Activated T-helper 9 cell treated with anti-CD3 and anti-CD28 coated beads, Interleukin-2, amount 50 U/mL, for 16 hours (primary cell): ENCODE measurements at places on chromosomes 5 and 9.

DNA sequence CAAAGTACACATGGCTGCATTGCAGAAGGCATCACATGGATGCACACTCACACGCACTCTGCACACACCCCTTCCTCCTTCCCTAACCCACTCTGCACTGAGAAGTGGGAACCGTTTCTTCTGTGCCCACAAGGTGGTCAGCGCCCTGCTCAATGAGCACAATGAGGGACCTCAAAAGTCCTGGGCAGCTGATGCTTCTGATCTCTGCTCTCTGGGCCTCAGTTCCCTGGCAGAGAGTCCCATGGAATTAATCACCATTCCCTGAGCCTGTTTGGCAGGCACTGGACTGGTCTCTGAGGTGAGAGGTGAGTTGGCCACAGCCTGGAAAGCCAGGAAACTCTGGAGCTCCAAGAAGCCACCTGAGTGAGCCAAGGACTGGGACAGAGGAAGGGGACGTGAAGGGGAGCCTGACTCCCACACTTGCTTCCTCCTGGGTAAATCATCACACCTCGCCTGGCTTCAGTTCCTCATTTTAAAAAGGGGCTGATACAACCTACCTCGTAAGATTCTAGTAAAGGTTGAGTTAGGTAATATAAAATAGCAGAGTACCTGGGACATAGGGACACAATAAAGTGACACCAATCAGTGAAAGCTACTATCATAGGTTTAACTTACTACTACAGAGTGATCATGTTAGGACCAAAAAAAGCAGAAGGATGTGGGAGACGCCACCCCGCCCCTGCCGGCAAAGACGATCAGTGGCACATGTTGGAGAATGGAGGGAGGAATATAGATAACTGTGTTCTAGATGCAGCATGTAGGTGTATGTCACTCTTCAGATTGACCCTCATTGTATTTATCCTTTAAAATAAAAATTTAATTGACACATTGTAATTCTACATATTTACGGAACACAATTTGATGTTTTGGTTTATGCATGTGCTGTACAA is 21.1 kb upstream of the IGFBPL1 start:
- no peak for DNase-seq

GRCh38 chr9:880725-881124 is 39.2 kb downstream of the DMRT1 start:
- DNase-seq: no peak

DNA sequence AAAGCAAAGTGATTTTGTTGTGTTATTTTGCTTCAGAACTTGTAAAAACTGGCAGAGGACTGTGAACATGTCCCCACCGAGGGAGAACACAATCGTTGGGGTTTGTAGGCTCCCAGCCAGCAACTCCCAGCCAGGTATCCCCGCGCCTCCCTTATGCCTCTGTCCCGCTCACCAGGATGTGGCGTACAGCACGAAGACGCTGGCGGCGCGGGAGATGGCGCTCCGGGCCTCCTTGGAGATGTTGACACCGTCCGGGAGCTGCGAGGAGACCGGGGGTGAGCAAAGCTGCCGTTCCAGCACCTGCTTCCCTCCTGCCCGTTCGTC is 630 bp downstream of the POLE3 start:
- DNase-seq: no peak

DNA sequence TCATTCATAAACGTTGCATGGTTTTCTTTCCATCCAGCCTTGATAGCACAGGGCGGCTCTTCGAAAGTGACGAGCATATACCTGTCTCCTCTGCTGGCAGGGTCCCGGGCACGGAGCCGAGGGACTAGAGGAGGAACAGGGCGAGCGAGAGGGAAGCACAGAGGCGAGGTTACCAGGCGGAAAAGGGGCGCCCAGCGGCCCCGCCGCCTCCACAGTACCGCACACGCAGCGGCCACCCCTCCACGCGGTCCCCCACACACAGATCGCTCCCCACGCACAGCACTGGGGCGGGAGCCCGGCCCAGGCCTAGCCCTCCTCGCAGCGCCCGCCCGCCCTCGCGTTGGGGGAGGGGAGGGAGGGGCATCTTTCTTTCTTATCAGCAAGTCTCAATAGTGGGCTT is 296.6 kb upstream of the DAB2 start:
- DNase-seq: no peak

GRCh38 chr9:36158917-36159316 is 10.3 kb upstream of the CCIN start:
- DNase-seq: no peak

DNA sequence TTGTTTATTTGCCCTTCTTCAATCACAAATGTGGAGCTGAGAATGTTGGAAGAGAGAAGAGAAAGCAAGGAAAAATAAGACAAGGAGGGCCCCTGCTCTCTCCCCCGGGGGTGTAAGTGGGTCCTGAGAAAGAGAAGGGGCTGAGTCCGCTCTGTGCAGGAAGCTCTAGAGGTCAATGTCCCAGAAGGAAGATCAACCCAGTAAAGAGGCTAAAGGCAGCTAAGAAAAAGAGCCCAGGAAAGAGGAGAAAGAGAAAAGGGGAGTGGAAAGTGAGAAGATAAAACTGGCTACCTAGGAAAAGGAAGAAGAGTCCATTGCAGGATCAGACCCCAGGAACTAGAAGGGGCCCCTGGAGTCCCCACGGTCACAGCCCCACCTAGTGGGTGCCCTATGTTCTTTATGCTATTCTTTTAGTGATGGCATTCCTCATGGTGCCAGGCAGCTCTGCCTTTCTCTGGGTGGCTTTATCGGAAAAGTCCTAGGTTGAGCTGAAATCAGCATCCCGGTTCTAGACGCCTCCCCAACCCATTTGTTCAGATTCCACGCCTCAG is 583.4 kb downstream of the ACTL7B start:
- no peak for DNase-seq

DNA sequence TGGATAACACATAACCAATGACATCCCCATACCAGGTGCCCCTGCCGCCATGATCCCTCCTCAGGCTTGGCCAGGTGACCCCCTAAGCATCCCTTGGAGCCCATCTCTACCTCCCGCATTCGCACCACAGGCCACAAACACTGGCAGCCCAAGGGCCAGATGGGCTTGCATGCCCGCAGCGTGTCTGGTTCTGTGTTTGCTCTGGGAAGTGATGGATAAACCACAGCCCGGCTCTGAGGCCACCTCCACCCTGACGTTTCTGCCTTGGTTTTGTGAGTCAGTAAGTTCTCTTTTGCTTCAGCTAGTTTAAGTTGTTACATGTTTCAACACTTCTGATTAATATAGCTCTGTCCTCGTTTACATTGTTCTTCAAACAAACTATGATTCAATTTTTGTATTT is 172.4 kb upstream of the PHYKPL start:
- DNase-seq: no peak

GRCh38 chr5:113520429-113520828 is 6.9 kb downstream of the YTHDC2 start:
- DNase-seq: no peak

GRCh38 chr9:129390541-129390940 is 212.5 kb upstream of the IER5L start:
- no peak for DNase-seq

GRCh38 chr5:118439831-118440230 is 548.5 kb downstream of the DTWD2 start:
- DNase-seq: no peak

GRCh38 chr5:111551161-111551560 is 38.8 kb upstream of the STARD4 start:
- no peak for DNase-seq

DNA sequence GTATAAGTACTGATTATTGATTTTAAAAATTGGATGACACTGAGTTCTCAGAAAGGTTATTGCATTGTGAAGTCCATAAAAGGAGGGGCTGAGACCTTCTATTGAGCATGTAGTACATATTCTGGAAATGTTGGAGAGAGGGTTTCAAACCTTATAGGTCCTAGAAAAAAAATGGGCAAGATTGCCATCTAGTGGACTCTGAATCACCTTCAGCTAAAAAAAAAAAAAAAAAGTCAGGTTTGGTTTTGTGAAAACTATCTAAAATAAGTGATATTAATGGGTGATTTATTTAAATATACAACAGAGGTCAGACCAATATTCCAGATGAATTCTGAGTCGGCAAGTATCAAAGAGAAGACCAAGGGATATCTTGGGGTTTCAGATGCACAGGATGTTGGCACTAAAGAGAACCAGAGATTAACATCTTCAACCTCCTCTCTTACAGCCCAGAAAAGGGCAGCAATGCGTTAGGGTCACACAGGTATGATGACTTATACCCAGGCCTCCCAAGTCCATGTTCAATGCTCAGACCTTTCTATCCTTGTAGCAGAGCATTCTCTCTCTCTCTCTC is 109.8 kb upstream of the NMUR2 start:
- no peak for DNase-seq

GRCh38 chr9:29319736-29320513 is 1746.6 kb upstream of the C9orf72 start:
- no peak for DNase-seq

DNA sequence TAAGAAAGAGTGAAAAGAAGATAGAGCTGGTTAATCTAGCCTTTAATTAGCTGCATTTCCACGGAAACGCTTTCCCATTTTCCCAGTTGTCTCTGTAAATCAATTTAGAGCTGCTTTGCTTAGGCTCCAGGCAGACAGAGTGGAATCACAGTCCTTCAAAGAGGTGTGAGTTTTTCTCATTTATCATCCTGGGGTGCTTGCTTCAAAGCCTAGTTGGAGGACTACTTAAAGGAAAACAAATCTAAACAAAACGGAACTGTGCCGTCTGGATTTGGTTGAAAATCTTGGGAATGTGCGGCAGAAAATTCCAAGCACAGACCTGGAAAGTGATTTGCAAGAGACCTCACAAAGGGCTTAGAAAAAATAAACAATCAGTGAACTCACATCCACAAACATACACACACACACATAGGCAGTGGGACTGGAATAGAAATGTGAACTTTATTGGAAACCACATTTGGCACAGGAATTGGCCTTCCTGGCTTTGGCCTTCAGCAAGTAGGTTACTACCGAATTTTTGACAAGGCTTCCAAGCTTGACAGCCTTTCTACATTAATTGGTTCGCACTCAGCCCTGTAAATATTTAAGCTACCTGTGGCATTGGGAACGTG is 235.2 kb upstream of the SLC24A2 start:
- no peak for DNase-seq

DNA sequence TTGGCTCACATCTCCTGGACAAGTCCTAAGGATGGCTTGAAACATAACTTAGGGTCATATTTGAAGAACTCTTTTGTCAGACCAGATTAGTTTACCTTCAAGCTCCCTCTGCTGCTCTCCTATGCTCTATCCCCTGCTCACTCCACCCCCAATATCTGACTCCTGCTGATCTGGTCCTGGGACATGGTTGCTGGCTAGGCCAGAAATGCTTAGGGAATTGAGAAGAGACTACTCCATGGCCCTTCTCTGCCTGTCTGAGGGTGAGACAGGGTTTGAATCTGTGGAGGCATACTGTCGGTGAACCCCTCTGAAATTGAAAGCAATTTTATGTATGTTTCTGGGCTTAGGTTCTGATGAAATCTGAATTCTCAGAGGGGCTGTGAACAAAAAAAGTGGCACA is 3.3 kb downstream of the OTULIN start:
- DNase-seq: no peak

GRCh38 chr9:131310833-131311554 is 21.5 kb downstream of the PLPP7 start:
- peak; percentile 33 for DNase-seq

DNA sequence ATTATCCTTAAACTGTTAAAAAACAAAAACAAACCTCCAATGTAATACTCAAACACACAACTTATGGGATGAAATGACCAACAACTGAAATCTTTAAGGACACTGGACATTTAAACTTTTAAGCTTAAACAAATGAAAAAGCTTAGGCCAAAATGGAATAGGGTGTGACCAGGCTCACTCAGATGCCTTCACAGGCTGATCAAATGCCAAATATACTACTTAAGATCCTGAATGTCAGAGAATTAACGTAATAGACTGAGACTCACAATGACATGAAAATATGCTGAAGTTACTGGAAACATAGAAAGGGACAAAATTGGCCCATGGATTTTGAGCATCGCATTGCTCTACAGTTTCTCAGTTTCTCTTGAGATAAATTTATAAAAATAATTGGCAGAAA is 286.8 kb downstream of the ADAMTS6 start:
- no peak for DNase-seq

DNA sequence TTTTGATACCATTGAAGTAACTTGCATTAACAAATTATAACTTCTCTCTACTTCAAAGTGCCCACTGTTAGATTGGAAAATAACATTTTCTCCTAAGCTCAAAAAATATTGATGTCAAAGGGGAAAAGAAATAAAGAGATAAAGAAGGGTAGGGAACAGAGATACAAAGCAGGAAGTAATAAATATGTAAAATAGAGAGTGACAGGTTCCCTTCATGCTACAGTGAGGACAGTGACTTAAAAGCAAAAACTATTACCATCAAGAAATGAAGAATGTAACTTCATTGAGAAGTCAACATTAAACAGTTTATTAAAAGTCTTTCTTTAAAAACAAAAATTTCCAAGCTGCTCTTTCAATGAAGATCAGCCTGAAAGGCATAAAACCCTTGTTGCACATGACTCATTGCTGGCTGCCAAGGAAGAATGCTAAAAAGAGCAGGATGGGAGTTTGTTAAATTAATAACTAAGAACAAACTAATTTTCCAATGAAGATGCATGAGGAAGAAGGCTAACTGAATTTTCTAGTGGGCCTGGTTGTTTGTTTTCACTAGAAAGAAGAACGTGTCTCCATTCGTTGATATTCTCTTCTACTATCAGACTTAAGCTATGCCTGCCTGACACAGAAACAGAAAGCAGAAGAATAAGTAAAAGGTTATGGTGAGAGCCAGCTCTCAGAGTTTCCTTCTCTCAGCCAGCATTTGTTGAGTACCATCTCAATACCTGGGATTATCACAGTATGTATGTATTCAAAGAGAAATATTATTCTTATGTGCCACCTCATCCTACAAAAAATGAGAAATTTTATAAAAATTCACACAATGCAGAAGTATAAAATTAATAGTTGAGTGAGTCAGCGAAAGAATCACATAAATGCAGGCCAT is 197.8 kb upstream of the NREP start:
- DNase-seq: no peak

- no peak for DNase-seq
These were observed 13.3 kb downstream of the MPDZ start for GRCh38 chr9:13266167-13266566.

GRCh38 chr9:88978034-88978433 is 13.2 kb upstream of the S1PR3 start:
- DNase-seq: no peak

DNA sequence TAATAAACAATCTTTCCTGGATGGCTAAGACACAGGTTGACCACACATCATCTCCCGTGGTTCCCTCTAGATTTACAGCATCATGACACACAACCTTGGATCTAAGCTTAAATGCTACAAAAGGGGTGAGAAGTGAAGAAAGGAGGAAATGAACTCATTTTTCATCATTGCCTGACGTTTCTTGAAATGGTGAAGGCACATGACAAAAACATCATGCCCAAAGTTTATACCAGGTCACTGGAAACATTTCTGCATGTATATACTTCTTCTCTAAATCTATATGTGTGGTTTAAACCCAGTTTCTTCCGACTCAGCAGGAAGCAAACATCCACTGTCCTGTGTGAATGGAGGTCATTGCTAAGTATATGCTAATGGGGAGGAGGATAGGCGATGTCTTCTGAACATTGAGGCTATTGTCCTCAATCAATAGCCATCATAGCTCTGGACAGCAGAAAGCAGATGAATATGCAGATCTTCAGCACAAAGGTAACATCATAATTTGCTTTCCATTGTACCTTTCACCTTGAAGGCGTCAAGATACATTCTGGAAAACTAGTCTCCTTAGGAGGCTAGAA is 137.4 kb downstream of the MED27 start:
- no peak for DNase-seq
